ENCODE measurements at places on chromosomes 11 and 22.

- peak; percentile 95 for DNase-seq
Observed at GRCh38 chr11:5624489-5625279, at the start of gene TRIM34. TSS of gene TRIM34 (plus strand) at chr11:5625001. CDS start at chr11:5632332, 7,331 bp downstream.

GRCh38 chr11:27153136-27153535, 112.5 kb downstream of the BBOX1 start:
- peak; percentile 5 for DNase-seq

- peak; percentile 50 for DNase-seq
Observed at GRCh38 chr22:24768537-24769374, 5.8 kb downstream of the PIWIL3 start.

GRCh38 chr22:29647954-29648737, 44.7 kb downstream of the NF2 start:
- DNase-seq, result no peak

DNA sequence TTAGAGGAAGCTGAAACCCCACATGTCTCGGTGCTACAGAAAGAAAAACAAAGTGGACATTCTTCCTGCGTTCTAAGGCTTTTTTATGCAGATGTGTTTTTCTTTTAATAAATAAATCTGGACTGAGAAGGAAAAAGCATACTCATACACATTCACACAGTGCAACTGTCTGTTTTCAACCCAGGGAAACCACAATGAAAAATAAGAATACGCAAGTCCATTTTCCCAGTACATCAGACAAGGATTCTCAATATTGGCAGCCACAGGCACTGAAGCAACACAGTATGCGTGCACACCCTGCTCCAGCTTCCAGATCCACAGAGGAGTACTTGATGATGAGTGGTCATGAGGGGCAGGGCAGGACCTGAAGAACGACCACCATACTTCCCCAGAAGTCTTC, 86.9 kb downstream of the ETS1 start:
- no peak for DNase-seq

All from M059J (cell line).